CD4-positive, alpha-beta T cell treated with Interleukin-4 for 4 hours (primary cell): ENCODE measurements at places on chromosomes 12 and 14.

DNA sequence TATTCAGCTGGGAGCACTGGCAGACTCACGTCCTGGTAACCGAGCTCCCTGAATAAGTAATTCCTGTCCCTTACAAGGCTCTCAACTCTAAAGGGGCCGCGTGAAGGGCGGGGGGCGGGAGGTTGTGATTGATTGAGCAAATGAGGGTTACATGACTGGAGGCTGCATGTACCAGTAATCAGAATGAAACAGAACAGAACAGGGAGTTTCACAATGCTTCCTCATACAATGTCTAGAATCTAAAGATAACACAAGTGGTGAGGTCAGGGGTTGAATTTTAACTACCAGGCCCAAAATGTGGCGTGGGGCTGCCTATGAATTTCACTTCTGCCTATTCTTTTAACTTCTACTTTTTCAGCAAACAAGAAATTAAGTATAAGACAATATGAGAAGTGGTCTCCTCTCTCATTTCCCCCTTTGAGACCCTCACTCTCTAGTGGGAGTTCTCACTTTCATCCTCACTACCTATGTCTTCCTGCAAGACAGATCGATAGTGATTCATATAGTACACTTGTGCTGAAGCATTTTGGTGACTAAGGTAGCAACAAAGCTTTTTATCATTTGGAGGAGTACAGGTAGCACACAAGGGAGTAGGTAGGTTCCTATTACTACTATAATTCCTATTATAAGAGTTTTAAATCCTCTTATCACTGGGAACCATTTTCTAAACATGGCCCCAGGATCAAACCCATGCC is 239.8 kb downstream of the KTN1 start:
- DNase-seq: no peak

DNA sequence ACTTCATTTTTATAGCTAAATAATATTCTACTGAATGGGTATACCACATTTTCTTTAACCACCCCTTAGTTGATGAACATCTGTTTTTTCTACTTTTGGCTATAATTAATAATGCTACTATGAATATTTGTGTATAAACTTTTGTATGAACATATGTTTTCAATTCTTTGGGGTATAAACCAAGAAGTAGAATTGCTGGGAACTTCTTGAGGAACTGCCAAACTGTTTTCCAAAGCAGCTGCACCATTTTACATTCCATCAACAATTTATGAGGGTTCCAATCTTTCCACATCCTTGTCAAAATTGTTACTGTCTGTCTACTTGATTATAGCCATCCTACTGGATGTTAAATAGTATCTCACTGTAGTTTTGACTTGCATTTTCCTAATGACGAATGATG is 221.8 kb downstream of the PRKD1 start:
- DNase-seq: no peak

GRCh38 chr14:74988993-74989392 is 13.7 kb upstream of the EIF2B2 start:
- DNase-seq: no peak

- no peak for DNase-seq
These were observed 107.1 kb upstream of the SLCO1C1 start for GRCh38 chr12:20588042-20588441.

DNA sequence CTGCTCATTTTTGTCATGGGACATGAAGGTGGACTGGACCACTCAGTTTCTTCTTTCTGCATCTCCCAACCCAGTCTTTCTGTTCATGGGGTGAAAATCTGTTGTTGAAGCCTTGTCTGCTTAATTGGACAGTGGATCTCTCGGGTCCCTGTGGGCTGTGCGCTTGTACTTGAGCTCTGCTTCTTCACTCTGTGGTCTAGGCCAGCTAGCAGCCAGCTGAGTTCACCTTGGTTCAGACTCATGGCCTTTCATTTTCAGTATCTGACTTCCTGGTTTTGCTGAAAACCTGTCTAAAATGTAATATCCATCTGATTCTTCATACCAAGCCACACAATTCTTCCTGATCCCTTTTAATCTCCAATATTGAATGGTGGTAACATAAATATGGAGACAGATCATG is 117.2 kb downstream of the LRRK2 start:
- DNase-seq: no peak

GRCh38 chr12:2853626-2854025 is 3.2 kb downstream of the TEX52 start:
- DNase-seq: peak; percentile 21

DNA sequence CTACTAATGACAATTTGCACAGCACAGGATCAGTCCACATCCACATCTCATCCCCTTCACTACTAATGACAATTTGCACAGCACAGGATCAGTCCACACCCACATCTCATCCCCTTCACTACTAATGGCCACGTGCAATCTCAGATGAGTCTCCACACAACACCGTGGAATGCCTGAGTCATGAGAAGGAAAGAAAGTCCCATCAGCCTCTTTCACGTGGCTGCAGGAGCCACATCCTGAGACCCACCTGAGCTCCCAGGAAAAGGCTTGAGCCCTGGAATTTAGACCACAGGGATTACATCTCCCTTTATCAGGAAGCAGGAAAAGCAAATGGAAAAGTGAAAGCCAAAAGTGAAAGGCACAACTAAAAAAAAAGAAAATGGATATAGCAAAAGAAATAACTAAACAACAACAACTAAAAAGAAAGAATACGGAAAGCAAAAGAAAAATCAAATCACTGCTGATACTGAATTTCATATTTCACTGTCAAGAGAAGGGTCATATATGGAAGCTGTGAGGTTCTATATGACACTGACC is 1300.5 kb downstream of the TMEM121 start:
- no peak for DNase-seq

DNA sequence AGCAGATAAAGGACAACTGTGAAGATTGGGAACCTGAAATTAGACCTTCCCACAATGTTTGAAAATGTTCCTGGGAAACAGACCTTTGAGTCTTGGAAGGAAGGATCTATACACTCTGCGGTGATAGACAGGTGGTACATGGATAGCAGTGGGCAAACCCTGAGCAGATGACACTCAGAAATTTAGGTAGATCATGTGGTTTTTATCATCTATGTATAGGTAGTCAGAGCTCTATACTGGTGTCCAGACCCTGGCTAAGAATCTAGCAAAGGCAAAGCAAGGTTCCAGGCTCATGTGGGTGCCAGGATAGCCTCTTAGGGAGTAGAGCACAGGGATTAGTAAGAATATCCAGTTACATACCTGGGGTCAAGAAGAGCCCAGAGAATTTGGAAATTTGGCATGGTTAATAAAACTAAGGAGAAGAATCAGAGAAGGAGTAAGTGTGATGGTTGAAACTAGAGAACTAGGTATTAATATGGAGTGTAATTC is 331.2 kb upstream of the FBXO33 start:
- no peak for DNase-seq

DNA sequence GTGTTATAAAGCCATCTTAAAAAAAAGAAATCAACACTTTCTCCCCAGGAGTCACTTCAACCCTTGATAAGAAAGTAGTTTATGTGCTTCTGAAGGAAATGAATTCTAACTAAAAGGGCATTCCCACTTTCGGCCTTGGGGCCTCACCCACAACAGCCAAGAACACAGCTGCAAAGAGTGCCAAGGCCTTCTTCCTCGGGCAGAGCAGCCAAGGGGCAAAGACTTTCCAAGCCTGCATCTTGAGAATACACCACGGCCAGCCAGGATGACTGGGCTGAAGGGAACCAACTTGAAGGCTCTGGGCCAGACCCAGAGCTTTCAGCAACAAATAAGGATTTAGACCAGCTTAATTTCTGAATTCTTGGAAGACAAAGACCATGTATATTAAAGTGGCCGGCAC is 60.4 kb upstream of the FOXN3 start:
- no peak for DNase-seq

DNA sequence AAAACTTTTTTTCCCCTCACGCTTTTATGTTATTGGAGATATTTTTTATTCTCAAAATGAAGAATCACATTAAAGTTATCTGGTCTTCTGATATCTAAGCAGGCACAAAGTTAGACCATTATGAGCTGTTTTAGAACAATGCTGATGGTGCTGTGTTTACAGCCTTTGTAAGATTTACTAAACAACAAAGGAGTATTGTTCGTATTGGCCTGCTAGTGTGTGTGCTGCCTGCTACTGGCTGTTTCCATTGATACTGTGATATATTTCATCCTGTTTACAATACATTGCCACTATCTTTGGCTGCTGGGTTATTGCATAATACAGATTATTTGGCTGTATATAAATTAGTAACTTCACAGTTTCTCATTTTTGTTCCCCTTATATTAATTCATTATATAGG is 220.8 kb downstream of the ITPR2 start:
- DNase-seq: no peak

GRCh38 chr12:129927316-129927900 is 23.6 kb upstream of the TMEM132D start:
- DNase-seq: no peak

GRCh38 chr14:97276573-97276972 is 479.4 kb downstream of the VRK1 start:
- DNase-seq: no peak

DNA sequence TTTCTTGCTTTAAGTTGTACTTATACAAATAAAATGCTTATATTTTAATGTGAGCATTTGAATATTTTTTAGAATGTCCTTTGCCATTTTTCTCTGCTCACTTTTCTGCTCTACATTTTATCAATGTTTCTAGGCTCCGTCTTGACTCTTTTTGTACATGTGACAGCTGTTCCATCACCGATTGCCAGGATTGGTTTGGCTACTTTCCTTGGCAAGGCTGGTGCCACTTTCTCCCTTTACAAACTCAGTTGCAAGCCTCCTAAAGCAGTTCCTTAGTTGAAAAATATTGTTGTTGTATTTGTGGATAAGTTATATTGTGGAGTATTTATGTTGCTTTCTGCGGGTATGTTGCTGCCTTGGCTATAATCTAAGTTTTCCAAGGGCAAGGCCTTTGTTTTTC is 63.4 kb downstream of the DACT1 start:
- no peak for DNase-seq

- DNase-seq: no peak
These were observed 178.0 kb downstream of the GRIP1 start for GRCh38 chr12:66500841-66501240.

- no peak for DNase-seq
These were observed 107.5 kb downstream of the KITLG start for GRCh38 chr12:88472775-88473174.

DNA sequence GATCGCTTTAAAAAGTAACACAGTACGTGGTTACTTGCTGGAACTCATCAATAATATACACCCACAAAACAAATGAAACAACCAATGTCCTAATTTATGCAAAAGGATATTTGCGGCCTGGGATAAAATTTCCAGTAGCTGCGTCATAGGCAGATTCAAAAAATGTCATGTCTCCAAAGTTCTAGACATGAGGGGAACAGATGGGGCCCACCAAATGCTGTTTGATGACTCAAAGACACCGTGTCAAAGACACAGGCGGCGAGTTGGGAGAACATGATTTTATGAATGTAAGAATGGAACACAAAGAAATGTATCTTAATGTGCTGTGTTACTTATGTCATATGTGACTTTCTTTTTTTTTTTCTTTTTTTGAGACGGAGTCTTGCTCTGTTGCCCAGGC is 34.3 kb upstream of the NCOR2 start:
- DNase-seq: no peak

DNA sequence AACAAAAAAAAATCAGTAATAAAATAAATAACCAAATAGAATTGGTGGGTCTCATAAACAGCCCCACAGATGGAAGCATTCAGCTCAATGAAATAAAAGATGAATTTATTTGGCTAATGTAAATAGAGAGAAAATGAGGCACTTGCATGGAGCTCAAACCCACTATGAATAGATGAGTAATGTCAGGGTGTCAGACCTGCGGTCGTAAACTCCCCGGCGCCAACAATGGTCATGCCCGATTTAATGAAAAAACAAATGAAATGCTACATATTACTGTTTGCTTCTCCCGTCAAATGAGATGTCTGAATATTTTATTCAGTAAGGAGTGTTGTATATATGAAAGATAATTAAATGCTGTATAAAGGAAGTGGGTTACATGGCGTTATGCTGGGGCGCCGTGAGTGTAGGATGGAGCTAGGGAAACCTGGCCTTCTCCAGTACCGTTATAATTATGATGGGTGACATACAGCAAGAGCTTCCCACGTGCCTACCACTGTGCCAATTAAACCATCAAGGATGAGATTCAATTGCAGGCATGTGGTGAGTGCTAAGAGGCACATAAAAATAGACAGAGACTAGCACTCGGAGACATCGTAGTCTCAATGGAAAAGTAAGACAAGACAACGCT is 648.1 kb downstream of the BCL11B start:
- DNase-seq: no peak

GRCh38 chr12:116599285-116600136 is 40.3 kb downstream of the MAP1LC3B2 start:
- DNase-seq: peak; percentile 34

GRCh38 chr12:130768120-130768519 is 52.0 kb upstream of the RIMBP2 start:
- no peak for DNase-seq

GRCh38 chr12:91574391-91574790 is 391.8 kb upstream of the DCN start:
- DNase-seq: no peak

DNA sequence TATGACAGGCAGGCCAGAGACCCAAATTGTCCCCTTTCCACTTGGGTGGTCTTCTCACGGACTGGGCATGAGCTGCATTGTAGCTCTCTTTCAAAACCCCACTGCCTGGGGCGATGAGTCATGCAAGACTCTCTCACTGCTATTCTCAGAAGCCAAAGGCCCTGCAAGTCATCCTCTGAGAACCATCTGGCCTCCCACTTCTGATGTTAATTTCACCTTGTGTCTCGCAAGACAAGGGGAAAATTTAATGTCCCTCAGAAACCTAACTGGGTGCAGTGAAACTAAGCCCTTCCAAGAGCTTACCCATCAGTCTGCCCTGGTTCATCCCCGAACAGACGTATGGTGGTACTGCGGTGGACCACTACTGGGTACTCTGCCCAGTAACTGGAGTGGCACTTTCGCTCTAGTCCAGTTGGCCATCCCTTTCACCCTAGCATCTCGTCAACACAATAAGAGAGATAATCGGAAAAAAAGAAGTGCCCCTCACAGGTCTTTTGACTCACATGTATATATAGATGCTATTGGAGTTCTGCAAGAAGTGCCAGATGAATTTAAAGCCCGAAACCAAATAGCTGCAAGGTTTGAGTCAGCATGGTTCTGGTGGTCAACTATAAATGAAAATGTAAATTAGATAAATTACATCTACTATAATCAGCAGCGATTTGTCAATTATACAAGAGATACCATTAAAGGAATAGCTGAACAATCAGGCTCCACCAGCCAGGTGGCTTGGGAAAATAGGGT is 31.3 kb upstream of the LALBA start:
- DNase-seq: no peak

DNA sequence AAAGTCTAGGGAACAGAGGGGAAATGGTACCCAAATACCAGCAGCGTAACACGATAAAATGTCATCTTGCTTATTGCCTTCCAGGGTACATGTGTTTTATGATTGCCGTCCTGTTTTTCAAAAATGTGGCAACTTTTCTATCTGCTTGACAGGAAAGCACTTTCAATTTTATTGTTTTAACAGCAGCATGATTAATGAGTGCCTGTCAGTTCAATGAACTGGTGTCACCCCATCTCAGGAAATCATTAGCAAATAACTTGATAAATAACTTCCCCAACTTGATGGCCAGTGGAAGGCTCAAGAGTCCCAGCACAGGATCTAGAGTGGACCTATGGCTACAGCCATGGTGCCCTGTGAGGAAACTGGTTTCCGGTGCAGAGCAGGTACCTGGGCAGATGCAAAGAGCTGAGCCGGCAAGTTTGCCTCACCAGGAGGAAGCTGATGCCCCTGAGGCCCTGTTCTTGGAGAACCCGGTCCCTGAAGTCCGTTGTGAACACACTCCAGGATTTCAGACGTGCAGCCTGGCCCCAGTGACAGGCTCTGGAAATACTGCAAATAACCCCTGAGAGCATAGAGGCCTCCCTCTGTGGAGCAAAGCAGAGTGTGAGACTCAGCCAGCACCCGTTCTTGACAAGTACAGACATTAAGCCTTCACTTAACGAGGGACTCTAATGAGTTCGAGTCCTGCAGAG is 173.5 kb upstream of the SFSWAP start:
- DNase-seq: no peak
